Bone marrow (tissue), 2 donors: ENCODE measurements at places on chromosomes 7 and 10.
A peak's percentile ranks its signal among the peaks of the same experiment; 100 is the strongest.

- DNase-seq = no peak
Measured at GRCh38 chr7:4097001-4097609, 585.0 kb upstream of the FOXK1 start.

GRCh38 chr10:64091897-64092296, 570.7 kb downstream of the REEP3 start:
- no peak for DNase-seq

DNA sequence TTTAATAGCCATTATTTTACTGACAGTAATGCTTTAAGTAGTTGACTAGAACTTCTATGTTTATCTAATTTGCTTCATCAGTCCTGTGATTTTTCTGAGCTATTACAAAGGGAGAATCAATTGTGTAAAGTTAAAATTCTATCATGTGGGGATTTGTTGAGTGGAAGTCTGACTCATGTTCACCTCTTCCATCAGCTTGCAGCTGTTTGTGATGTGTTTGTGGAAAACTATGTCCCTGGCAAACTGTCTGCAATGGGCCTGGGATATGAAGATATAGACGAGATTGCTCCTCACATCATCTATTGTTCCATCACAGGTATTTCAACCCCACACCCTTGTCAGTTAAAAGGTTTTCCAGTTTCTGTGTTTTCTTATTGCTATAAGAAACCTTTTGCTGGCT, 59.9 kb downstream of the SUGCT start:
- DNase-seq = no peak

DNA sequence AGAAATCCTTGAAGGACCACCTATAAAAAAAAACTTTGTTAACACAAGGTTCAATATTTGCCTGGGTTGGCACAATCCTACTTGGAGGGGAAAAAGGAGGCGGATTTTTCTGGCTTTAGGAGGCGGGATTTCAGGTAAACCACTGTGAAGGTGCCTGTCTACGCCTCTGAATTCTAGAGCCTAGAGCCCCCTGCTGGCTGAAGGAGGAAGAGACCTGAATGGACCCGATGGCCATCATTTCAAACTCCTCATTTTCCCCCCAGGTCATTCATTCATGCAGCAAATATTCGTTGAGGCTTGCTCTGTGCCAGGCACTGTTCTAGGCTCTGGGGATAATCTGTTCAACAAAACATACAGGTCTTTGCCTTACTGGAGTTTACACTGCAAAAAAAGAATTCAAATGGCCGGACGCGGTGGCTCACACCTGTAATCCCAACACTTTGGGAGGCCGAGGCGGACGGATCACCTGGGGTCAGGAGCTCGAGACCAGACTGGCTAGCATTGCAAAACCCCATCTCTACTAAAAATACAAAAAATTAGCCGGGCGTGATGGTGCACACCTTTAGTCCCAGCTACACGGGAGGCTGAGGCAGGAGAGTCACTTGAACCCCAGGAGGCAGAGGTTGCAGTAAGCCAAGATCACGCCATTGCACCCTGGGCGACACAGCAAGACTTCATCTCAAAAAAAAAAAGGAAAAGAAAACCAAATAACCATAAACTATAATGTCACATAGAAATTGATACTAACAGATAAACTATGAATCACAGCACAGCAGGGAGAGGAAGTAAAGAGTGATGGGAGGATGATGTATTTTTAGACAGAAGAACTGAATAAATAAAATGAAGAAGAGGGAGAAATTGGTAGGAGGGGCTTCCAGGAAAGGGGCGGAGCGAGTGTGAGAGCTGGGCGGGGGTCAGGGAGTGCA, 90.1 kb upstream of the NFE2L3 start:
- DNase-seq = peak; percentile 7

DNA sequence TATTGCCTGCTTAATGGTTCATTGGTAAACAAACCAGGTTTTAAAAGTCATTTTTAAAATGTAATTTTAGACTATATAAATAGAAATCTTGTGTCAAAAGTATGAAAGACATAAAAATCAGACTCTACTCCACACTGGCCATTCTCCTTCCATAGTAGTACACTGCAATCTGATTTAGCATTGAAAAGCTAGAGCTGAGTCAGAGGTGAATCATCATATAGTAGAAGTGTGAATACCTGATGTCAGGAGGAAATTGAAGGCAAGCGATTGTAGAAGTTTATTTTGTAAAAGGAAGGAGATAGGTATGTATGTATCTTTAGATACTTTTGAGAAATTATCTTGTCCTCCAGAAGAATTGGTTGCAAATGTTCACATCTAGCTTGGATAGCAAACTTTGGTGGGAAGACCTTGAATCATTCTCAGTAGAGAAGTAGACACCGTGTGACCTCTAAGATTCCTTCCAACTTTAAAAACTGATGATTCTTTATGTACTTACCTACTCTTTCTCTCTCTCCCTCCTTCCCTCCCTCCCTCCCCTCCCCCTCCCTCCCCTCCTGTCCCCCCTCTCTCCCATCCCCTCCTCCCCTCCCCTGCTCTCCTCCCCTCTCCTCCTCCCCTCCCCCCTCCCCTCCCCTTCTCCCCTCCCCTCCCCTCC, 88.1 kb downstream of the BTAF1 start:
- DNase-seq = peak; percentile 3

GRCh38 chr7:158237672-158238335, 349.8 kb downstream of the PTPRN2 start:
- no peak for DNase-seq

- DNase-seq = no peak
Measured at GRCh38 chr10:70974351-70974901, 86.1 kb upstream of the PCBD1 start.

DNA sequence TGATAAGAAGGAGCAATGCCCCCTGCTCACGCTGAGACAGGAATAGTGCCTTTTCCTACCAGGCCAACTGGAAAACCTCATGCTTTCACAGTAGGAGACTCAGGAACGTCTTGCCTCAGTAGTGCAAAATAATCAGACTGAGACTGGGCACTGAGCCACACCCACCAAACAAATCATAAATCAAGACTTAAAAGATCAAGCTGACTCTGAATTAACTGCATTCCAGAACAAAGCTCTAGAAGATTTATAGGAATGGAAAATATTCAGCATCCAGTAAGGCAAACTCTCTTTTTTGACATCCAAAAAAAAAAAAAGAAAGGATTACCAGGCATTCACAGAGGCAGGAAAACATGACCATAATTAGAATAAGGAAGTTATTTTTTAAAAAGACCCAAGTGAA, 30.5 kb upstream of the SLC18A3 start:
- no peak for DNase-seq

DNA sequence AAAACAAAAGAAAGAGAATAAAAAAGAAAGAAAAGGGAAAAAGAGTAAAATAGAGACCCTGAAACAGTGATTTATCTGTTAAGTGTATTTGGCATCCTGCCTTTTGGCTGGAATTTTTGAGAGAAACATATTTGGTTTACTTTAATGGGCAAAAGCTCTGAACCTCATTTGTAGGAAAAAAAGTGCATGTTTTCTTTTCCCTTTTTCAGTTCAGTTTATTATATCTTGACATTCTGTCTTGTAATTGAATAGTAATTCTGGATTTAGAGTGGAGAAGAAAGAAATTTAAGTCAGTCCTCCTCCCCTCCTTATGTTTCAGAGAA, 69.5 kb downstream of the ARID5B start:
- no peak for DNase-seq

DNA sequence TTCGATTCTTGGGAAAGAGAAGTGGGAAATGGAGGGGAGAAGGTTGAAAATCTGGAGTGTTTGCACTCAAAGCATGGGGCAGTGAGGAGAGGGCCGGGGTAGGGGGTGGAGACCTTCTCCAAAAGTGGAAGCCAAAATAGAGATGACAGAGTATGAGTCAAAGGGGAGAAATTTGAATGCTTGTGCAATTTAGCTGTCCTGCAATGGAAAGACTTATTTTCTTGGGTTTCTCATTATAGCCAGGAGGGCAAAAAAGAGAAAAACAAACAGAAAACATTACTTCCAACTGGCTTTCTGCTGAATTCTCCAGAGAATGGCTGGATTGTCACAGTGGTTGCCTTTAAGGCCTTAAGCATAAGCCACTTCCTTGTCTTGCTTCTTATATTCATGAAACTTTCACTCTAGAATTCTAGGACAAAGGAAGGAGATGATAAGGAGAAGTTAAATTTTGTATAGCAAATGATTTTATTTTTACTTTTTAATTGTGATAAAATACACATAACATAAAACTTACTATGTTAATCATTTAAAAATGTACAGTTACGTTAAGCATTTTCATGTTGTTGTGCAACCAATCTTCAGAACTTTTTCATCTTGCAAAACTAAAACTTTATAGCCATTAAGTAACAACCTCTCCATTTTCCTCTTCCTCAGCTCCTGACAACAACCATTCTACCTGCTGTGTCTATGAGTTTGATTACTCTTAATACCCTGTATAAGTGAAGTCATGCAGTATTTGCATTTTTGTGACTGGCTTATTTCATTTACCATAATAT, 100.2 kb downstream of the GPR85 start:
- DNase-seq = no peak

DNA sequence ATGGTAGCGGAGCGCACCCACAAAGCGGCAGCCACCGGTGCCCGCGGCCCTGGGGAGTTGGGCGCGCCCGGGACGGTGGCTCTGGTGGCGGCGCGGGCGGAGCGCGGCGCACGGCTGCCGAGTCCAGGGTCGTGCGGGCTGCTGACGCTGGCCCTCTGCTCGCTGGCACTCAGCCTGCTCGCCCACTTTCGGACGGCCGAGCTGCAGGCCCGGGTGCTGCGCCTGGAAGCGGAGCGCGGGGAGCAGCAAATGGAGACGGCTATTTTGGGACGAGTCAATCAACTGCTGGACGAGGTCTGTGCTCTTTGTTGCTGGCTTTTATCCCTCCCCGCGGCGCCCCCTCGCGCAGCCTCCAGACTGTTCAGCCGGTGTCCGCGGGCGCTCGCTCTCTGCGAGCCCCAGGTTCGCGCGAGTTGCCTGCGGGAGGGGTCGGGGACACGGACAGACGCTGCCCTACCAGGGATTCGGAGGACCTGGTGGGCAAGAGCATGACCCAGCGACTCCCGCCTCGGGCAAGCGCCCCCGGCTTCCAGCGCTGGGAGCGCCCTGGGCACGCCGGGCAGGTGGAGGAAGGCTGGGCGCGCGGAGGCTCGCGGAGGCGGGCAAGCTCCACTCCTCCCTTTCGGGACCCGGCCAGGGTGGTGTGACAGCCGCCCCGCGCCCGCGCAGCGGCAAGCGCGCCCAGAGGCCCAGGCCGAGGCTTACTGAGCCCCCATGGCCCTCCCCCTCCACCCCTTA, 887 bp downstream of the COL13A1 start:
- DNase-seq = no peak

- DNase-seq = no peak
Measured at GRCh38 chr10:98302741-98303365, 34.9 kb upstream of the LOXL4 start.

- no peak for DNase-seq
Measured at GRCh38 chr10:30510184-30510931, 76.4 kb downstream of the MAP3K8 start.

- no peak for DNase-seq
Measured at GRCh38 chr10:122986335-122986734, 6.1 kb downstream of the PSTK start.

- DNase-seq = no peak
Measured at GRCh38 chr10:43258562-43259212, 8.2 kb downstream of the RASGEF1A start.

- no peak for DNase-seq
Measured at GRCh38 chr7:143406002-143406357, 2.7 kb downstream of the EPHA1 start.

DNA sequence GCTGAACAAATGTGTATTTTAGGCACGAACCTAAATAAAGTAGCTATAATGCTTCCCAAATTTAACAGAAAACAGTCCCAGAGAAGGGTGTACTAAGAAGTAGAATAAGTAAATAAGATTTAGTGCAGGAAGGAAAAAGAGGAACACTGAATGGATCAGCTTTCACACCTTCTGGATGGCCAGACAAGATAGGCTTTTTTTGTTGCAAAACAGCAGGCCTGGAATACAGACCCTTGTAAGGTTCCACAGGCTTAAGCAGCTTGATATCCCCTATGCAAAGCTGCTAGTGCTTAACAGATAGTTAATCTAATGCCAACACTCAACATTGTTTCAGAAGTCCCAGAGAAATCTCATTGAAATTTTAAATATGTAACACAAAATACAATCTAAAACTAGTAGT, 328.1 kb upstream of the STEAP1 start:
- no peak for DNase-seq

GRCh38 chr7:121355574-121355973, 26.8 kb downstream of the WNT16 start:
- DNase-seq = no peak

DNA sequence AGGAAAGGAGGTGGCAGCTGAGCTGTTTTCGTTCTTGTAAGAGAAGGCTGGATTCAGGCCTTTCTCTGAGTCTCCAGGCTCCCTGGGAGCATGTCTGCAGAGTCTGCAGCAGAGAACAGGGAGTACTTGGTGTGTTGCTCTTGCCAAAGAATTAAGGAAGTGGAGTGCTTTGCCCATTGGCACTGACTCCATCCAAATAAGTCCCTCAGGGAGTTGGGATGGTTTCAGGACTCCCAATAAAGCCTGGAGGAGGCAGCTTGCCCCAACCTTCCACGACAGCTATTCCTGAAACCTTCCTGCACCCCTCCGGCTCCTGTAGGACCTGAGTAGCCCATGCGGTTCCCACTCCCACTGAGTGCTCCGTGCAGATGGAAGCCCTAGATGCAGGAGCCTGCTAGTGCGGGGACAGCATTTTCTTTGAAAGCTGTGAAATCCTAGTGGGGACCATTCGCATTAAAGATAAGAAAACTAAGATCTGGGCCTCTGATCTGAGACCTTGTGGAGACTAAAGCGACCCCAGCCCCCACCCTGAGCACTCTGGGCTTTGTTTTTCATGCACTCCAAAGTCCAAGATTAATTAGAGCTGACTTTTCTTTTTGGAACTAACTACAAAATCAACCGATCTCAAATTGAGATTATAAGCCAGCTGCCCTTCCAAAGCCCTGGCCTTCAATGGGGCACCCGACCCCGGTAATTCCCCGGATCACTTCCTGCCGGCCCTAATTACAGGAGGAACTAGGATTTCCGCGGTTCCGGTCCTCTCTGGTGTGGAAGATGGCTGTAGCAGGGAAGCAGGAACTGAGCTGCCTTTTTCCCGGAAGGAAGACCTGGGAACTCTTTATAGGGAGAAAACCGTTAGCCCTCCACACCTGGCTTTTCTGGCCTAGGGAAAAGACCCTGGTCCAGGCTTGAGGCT, 110.2 kb downstream of the COL13A1 start:
- no peak for DNase-seq

- DNase-seq = no peak
Measured at GRCh38 chr10:121524157-121524817, 74.0 kb downstream of the FGFR2 start.

DNA sequence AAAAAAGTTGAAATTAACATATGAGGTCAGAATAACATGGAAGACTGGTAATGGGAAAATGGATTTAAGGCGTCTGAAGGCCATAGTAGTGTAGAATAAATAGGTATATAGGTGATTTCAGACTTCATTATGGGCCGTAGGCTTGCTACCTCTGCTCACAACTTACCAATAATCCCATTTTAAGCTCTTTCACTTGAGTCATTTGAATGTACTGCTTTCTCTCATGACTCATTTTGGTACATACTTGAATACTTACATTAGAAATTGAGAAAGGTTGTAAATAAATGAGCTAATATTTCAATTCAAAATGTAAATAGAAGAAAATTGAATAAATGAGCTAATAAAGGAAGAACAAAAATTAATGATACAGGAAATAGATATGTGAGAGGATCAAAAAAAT, 42.2 kb upstream of the NEUROD6 start:
- DNase-seq = no peak
